ENCODE measurements at places on chromosomes 11 and 22. TPM values are rescaled to one million over a fixed set of nuclear protein-coding genes. Genes with fewer than 3 reads are reported as not detected.

DNA sequence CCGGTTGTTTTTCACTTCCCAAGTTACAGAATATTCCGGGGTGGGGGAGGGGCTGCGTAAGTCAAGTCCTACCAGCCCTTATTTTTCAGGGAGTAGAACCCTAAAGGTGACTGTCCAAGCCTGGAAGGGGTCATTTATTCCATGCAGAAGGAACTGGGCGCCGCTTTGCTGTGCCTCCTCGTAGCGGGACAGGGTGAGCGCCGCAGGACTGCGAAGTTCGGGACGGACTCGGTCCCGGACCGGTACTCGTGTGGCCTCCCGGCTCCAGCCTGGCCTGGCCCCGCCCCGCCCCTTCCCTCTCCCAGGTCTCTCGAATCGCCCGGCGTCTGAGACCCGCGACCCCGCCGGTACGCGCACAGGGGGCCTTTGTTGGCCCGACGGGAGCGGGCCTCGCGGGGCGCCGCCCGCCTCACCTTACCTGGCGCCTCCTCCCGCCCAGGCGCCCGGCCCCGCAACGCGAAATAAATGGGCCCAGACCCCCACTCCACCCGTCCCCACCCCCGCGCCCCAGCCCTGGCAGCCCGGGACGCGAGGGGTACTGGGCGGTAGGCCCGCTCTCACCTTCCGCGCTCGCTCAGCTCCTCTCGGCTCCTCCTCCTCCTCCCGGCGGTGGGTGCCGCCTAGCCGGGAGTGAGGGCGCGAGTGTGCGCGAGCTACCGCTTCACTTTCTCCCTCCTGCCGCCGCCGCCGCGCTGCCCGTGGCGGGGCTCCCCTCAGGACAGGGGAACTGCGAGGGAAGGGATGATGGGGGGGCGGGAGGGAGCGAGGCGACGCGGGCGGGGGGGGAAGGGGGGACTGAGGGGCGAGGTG is 698 bp downstream of the PAK1 start:
- peak; percentile 10 for DNase-seq

Gene POLD3
- 22.2 TPM for total RNA-seq

Gene BACE1
- 27.5 TPM for total RNA-seq

Gene SUSD2
- 0.96 TPM for total RNA-seq

Gene HTR3A
- not detected for total RNA-seq

DNA sequence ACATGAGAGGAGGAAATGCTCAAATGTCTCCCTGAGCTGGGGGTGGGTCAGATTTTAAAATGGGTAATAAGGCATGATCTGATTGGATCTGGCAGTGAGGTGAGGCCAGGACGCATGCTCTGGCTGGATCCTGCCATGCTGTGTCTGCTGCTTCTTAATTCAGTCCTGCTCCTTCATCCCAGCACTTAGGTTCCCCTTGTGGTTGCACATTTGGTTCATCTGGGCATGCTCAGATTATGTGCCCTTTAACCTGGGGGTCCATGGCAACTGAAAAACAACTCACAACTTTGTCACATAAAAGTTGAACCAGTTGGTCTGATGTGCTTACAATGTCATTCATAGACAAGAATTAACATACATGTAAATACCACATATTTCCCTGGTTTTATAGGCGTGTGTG is 67.9 kb downstream of the PIWIL4 start:
- DNase-seq = no peak
